ENCODE measurements at places on chromosomes 7 and 10.

- no peak for DNase-seq
Measured at GRCh38 chr10:8919280-8919679, 864.8 kb downstream of the GATA3 start.

DNA sequence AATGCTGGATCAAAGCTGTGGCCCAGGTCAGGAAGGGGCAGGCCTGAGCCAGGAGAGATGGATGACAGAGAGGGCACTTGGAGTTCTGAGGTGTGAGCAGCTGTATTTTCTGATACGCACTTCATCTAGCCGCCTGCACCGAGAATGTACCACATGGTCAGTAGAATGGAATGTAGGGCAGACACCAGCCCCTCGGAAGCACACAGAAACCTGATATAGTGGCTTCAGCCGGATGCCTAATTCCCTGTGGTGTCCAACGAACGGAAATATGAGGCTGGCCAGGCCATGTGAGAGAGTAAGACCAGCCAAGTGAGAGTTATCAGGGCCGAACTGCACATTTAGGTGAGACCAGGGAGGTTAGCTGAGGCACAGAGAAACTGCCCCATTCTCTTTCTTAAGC, 46.7 kb upstream of the PLCE1 start:
- no peak for DNase-seq

- DNase-seq: no peak
Measured at GRCh38 chr7:107874605-107875446, 16.2 kb upstream of the DLD start.

DNA sequence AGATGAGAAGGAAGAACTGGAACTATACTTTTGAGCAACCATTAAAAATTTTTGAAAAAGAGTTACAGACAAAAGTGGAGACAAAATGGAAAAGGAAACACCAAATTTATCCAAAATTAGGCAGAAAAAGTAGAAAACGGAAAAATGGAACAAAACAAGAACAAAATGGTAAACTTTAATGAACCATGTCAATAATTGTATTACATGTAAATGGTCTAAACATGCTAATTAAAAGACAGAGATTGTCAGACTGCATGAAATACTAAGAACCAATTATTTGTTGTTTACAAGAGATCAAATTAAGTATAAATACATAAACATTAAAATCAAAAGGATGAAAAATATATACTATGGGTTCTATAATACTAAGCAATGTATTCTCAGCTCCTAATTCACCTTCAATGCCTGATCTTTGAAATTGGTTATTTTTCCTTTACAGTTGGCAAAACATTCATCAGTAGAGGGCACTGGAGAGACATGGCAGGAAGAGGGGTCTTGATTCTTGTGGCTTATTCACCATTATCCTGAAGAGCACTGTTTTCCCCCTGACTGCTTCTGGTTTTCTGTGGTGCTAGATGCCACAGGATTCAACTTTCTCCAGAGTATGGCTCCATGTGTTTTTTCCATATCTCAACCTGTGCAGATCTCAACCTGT, 124.9 kb downstream of the ELFN1 start:
- no peak for DNase-seq

- DNase-seq: no peak
Measured at GRCh38 chr7:46369933-46370654, 449.0 kb upstream of the IGFBP3 start.

DNA sequence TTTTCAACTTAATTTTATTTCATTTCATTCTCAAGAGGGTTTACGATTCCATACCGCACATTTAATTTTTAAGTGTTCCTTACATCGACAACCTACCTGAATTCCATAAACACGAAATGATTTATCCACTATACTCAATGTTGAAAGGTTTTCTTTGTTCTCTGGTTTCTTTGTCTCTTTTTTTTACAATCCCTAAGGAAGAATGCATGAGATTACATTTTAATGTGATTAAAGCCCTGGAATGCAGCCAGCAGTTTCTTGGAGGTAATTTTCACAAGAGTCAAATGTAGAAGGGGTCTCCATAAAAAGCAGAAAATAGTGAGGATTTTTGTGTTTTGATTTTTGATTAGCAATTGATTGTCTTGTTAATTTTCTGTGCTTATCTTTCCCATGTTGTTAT, 59.2 kb upstream of the ADCY1 start:
- no peak for DNase-seq

DNA sequence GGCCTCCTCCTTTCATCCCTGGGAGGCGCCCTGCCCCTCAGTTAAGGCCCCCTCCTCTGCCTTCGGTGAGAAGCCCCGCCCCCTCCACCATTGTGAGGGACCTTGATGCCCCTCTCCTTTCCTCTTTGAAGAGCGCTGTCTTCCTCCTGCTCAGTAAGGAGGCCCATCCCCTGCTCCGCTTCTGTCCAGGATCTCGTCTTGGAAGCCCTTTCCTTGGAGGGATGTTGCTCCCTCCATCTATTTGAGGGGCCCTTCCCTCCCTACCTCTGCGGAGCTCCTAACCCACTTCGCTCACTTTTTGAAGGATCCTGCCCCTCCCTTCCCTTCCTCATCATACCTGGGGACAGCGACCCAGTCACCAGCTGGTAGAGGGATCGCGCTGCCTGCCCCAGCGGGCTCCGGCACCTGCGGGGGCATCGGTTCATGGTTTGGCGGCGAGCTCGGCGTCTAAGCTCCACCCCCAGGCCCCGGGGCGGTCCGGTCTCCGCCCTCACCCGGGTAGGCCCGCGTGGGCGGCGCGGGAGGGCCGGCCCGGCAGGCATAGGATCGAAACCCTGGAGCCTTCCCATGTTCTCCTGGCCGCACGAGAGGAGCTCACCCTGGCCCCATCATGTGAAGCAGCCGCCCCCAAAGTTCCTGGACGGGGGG, 4.1 kb downstream of the KCNIP2 start:
- no peak for DNase-seq

- DNase-seq: no peak
Measured at GRCh38 chr7:99035723-99036545, 108.0 kb downstream of the SMURF1 start.

GRCh38 chr10:5813091-5813340, 218 bp downstream of the GDI2 start:
- no peak for DNase-seq

- DNase-seq: no peak
Measured at GRCh38 chr10:64798297-64798696, 1277.1 kb downstream of the REEP3 start.

DNA sequence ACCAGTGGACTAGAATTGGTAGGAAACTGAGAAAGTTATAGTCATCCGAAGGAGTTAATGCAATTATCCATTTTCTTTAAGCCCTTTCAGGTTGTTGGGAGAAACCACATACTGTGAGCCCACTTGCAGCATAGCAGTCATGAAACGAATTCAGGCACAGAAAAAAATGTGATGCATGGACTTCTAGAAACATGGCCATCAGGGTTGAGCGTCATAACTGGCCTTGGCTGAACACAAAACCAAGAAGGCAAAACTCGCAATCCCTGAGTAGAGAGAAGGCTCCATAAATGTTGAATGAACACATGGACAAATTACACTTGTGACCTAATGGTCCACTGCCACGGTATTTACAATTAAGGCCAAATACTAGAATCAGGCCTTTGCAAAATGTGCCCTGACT, 121.9 kb downstream of the FAM107B start:
- DNase-seq: no peak

GRCh38 chr7:6556196-6556595, 4.9 kb upstream of the GRID2IP start:
- no peak for DNase-seq

DNA sequence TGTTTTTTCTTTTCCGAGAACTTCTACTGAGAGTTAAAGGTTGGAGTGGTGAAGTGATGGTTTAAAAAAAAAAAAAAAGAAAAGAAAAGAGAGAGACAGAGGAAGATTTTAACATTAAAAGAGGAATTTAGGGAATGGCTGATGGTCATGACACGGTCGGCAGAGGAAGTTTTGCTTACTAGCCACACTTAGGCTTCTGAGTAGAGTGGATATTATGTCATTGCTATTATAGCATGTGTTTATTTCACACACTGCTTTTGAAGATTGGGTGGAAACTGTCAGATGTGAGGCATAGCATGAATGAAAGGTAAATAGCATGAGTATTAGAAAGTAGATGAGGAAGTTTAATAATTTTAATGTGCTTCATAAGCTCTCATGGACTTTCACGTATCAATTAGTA, 2.5 kb downstream of the KAT6B start:
- no peak for DNase-seq

- DNase-seq: no peak
Measured at GRCh38 chr10:89256340-89256739, 4.8 kb upstream of the LIPA start.

GRCh38 chr7:13179011-13179582, 491.7 kb downstream of the ARL4A start:
- no peak for DNase-seq

DNA sequence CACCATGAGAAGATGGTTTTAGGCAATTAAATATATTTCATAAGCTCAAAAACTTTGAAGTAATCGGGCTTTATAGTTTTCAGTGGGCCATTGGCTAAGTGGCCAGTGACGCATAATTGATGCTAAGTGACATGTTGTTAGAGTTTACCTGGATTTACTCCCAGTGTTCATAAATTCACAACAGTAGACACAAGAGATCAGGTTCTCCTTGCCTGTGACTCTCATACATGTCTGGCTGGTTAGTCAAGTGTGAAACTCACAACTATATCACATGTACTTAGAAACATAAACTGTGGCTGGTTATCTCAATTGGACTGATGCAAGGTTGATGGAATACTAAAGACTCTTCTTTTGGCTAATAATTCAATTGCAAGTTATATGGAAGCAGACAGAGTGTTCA, 26.2 kb downstream of the ASB15 start:
- DNase-seq: no peak

GRCh38 chr7:106249488-106249887, 35.3 kb downstream of the NAMPT start:
- DNase-seq: no peak

DNA sequence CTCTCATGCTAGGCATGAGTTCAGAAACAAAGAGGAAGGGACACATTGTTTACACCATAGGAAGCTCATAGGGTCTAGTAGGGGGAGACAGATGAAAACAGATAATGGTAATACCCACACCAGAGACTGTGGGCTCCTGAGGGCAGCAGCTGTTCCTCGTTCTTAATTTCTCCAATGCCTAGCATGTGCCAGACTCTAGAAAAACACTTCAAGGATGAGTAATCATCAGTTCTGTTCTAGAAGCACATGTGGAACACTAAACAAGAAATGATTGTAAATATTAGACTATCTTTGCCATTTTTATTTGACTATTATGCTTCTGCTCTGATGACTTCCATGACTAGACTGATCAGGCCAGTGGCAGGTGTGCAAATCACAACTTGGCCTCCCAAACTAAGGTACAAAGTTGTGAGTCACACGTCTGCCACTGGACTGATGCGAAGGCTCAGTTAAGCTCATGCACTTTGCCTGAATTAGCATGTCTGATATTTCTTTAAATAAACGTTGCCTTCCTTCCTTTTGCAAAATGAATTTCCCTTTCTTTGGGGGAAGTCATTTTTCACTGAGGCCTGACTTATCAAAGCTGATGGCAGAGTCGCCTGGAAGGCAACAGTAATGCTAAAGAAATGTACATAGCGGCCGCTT, 89.2 kb upstream of the FGL2 start:
- no peak for DNase-seq

DNA sequence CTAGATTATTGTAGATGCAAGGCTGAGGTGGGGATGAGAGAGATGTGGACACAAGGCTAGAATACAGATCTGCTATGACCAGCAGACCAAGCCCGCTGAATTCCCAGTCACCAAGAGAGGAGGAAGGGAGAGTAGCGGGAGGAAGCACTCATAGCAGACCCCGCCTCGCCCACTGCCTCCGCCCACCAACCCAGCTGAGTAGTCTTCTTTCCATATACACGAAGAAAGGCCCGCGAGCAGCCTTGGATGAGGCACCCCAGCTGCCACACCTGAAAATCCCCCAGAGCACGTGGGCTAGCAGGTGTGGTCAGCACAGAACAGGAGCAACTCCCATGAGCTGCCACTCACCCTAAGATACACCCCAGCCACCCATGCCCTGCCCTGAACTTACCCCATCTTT, 7.9 kb upstream of the H2BK1 start:
- DNase-seq: no peak

- DNase-seq: no peak
Measured at GRCh38 chr7:94276795-94277194, 117.9 kb upstream of the COL1A2 start.

DNA sequence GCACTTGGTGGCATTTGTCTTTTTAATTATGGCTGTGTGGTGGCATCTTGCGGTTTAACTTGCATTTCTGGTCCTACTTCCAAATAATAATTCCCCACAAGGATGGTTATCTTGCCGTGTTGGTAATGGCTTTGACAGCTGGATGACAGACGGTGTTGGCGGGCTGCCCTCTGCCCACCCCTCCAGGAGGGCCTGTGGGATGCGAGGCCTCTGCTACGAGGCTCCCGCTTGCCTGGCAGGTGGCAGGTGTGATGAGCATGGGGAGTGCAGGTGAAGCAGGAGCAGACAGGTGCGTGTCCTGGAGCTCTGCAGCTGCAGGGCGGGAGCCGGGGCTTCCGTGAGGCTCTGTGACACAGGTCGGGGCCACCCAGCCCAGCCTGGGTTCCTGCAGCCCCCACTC, 11.8 kb downstream of the INPP5A start:
- no peak for DNase-seq

DNA sequence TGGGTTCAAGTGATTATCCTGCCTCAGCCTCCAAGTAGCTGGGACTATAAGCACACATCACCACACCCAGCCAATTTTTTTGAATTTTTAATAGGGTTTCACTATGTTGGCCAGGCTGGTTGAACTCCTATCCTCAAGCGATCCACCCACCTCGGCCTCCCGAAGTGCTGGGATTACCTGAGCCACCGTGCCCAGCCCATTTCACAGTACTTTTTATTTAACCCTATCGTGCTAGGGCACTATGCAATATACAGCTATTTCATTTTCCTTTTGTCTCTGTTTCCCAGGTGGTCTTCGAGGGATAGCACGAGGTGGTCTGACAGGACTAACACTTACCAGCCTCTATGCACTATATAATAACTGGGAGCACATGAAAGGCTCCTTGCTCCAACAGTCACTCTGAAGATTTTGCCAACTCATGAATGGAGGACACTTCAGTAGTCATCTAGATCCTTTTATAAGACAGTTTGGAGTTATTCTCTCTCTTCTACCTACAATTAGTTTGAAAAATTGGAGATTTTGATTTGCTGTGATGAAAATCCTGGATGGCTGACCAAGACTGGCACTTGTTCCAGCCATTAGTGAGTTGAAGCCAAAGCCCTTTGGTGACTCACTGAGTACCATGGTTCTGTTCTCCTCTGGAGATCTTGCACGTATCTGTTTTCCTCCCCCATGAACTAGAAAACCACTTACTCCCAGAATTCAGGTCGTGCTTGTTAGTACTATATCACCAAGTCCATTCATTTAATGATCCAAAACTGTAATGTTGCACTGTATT, 27.3 kb downstream of the NCOA4 start:
- DNase-seq: no peak

DNA sequence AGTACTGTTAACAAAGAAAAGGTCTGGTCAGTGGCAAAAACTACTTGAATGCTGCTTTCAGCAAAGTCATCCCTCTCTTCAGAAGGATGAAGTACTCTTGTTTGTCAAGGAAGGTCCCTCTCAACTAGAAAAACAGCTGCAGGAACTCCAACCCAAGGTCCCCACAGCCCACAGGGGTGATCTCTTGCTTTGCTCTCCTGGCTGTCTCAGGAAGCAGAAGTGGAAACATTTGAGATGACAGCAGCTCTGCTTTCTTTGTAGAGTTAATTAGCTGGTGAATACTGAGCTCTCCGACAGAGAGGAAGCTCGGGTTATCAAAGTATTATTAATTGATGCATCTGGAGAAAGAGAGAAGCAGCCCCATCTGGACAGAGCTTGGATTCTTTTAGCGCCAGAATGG, 25.4 kb upstream of the LRGUK start:
- no peak for DNase-seq

Measured in GM12878 (cell line).